ENCODE measurements at places on chromosomes 6 and 20. TPM values are rescaled to one million over a fixed set of nuclear protein-coding genes. Genes with fewer than 3 reads are reported as not detected.
A peak's percentile ranks its signal among the peaks of the same experiment; 100 is the strongest.

The ATG5 gene
- 20.2 TPM for total RNA-seq

DNA sequence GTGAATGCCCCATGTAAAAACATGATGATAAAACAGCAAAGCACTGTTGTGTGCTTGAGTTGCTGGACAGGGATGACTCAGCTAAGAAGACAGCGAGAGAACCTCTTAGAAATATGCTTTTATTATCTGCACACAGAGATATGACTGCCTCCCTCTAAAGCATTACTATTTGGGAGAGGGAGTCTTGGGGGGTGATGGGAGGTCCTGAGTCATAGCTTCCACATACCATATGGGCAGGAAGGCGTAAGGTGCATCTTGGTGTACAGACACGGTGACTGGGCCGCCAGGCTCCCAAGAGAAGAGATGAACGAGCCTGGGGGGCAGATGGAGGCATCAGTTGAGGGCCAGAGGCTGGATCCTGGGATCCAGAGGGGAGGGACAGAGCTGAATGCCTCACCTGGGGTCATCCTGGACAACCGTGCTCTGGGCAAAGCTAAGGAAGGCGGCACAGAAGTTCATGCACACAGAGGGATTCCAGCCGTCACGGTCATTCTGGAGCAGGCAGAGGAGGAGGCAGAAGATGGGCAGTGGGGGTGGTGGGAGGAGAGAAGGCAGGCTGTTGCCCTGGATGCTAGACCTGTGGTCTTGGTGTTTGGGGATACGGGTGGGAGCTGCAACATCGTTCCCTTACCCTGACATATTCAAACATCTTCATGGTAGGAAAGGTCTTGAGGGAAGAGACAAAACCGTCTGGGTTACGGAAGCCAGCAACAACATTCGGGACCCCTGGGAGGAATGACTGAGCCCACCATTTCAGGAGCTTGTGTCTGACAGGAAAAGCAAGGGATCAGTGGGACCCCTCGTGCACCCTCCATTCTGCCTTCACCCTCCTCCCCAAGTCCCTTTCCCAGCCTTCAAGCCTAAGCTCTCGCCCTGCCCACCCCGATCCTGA, 2.0 kb downstream of the DXO start:
- no peak for DNase-seq

The CDSN gene
- not detected for total RNA-seq

DNA sequence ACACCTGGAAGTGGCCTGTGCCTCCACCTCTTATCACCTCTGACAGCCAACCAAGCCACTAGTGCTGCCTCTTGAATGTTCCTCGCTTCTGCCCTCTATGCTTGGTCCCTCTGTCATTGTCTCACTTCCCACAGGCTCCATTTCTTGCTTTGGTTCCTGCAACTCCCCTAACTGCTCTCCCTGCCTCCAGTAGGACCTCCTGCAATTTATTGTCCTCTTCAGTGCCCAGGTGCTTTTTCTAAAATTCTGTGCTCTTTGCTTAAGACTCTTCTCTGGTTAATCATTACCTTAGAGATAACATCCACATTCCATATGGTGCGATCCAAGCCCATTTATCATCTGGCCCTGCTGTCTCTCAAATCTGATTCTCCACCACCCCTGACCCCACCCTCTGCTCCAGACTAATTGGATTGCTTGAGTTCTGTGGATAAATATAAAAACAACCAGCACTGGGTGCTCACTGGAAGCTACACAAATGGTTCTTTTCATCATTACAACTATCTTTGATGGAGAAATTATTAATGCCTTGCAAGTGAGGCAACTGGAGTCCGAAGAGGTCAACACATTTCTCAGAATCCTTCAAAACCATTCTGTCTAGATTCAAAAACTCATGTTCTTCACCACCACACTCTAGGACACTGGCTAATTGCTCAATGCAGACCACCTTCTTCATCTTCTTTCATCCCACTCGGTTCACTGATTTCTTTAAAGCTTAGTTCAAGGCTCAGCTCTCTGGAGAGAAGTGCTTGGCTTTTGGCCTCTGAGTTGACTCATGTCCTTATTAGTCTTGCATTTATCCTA, 47.2 kb downstream of the FOXA2 start:
- no peak for DNase-seq

The ZNF165 gene
- 6.1 TPM for total RNA-seq

- DNase-seq: no peak
Observed at GRCh38 chr6:36875250-36875633, 639 bp upstream of the PPIL1 start.

GRCh38 chr6:113690281-113691259, 166.6 kb upstream of the MARCKS start:
- peak; percentile 24 for DNase-seq

- DNase-seq: no peak
Observed at GRCh38 chr20:61621852-61622251, 369.8 kb downstream of the CDH4 start.

DNA sequence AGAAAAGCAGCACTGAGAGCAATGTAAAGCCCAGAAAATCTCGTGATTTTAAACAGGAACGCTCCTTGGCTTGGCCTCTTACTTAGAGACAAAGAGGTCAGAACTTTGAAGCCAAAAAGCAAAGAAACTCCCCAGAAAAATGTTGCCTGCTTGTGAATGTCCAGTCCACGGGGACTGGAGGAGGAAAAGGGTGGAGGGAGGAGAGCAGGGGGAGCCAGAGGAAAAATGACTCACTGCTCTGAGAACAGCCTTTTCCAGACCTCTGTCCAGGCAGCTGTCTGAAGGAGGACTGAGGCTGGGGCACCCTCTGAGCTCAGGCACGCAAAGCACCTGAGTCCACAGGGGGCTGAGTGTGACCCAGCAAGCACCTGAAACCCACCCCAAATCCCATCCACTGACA, 64.7 kb downstream of the TRAM2 start:
- DNase-seq: no peak

- DNase-seq: no peak
Observed at GRCh38 chr6:118783931-118784550, 109.9 kb upstream of the ASF1A start.

DNA sequence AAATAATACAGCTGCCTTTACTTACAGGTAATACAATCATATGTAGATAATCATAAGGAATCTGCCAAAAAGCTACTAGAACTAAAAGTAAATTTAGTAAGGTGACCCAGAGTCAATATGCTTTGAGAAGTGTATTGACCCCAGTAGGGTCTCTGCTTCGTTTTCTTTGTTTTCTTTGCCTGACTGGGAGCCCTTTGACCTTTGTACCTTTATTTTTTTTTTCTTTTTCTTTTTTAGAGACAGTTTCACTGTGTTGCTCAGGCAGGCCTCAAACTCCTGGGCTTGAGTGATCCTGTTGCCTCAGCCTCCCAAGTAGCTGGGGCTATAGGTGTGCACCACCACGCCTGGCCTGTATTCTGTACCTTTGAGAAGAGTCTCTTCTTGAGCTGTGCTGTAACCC, 17.9 kb downstream of the RAB5IF start:
- DNase-seq: no peak

The SLC13A3 gene
- not detected for total RNA-seq

The TLDC2 gene
- total RNA-seq: not detected

Data from activated naive CD4-positive, alpha-beta T cell treated with anti-CD3 and anti-CD28 coated beads for 36 hours (primary cell).